AG04449 (cell line): ENCODE measurements at places on chromosomes 1 and 21.

DNA sequence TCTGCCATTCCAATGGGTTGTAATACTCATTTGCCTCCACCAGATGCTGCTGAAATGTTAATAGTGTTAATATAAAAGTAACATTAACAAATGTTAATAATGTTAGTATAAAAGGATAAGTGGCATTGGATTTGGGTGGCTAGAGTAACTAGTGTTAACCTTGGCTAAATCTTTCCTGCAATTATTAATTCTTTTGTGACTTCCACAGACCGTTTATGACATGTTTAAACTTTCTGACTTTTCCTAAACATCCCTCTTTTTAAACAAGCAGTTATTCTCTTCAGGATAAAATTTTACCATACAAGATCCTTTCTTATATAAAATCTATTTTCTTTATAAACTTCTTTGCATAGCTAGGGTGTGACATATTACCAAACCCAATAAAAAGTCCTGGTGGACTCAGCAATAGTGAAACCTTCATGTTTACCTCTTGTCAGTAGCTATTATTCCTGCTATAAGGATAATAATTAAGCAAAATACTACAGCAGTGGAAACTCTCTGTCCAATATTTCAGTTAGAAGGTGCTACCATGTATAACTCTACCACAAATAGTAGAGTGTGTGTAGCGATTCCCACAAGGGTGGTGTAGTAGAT lies 41.5 kb downstream of the CCDC30 start:
- no peak for DNase-seq

GRCh38 chr1:66288048-66288447 lies 245.9 kb upstream of the SGIP1 start:
- no peak for DNase-seq

- DNase-seq = no peak
These were observed 41.6 kb upstream of the USP1 start for GRCh38 chr1:62395291-62395690.

DNA sequence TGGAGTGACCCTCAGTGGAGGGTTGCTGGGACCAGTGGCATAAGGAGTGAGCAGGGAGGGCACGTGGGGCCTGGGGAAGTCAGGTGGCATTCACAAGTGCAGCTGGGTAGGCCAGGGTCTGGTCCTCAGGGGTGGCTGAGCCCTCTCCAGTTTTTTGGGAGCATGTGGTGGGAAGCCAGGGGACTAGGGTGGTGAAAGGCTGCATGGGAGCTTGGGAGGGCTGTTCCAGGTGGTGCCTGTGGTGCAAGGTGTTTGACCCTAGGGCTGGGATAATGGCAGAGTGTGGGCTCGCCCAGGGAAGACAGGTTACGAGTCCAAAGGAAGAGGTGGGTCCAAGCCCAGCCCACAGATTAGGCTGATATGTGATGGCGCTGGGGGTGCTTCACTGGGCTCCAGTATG lies 30.5 kb downstream of the MAN1C1 start:
- DNase-seq = no peak

DNA sequence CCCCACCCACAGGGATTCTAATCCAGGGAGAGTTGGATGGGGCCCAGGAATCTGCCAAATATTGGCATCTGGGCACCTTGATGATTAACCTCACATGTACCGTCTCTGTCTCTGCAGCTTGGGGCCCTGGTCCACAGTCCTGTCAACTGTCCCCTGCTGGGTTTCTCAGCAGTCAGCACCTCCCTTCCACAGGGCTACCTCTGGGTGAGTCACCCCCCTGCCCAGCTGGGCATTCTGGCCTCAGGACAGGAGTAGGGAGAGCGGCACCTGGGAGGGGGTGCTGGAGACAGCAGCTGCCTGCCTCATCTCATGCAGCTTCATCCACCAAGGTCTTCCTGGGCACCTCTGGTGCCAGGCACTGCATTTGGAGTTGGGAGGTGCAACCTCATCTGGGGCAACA lies 100.6 kb upstream of the ACTL8 start:
- DNase-seq = no peak

DNA sequence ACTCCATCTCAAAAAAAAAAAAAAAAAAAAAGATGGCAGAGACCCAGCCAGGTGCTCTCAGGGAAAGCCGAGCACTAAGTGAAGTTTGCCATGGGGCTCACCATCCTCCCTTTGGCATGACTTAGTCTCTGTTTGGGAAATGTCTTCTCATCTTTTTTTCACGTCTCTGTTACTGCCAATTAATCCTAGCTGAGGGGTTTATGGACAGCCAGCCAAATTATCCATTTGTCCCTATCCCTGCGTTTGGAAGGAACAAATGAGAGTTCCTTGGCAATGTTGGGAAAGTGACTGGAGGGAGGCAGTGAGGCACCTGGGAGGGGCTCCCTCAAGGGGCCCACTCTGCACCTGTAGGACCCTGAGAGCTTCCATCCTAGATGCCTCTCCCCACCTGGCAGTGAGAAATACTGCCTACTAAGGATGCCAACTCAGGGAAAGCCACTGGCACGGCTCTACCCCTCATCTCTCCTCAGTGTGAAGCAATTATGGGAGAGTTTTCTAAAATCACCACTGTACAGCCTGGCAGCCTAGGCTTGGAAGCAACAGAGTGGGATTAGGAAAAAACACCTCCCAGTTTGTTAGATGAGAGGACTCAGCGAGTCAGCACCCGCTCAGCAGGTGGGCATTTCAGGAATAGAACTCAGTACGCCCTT lies 19.8 kb upstream of the SLC2A7 start:
- DNase-seq = no peak

DNA sequence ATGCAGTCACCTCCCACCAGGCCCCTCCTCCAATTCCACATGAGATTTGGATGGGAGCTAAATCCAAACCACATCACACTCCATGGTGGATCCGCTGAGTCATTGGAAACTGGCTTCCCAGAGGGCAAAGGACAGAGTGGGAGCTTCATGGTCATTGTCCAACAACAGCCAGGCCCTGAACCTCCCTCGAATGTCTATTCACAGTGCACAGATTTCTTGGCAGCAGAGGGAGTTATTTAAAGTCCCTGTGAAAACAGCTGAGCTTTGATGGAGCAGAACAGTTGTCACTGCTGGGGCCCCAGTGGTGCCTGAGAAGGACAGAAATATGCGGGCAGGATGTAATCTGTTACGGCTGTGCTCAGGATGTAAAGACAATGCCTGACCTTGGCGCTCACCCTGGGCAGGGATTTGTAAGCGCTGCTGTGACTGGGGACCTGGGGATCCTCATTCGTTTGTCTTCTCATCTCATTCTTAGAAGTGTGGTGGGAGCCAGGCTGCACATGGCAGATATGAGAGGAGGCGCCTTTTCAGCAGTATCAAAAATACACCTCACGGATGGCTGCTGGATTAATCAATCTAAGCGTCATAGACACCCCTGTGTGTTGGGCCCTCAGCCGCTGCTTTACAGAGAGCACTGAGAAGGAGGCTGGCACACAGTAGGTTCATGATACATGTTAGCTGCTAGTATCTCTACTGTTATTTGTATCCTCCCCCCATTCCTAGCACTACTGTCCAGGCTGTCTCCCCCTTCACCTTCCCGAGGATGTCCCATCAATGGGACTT lies 439.4 kb downstream of the PTPRU start:
- DNase-seq = no peak

DNA sequence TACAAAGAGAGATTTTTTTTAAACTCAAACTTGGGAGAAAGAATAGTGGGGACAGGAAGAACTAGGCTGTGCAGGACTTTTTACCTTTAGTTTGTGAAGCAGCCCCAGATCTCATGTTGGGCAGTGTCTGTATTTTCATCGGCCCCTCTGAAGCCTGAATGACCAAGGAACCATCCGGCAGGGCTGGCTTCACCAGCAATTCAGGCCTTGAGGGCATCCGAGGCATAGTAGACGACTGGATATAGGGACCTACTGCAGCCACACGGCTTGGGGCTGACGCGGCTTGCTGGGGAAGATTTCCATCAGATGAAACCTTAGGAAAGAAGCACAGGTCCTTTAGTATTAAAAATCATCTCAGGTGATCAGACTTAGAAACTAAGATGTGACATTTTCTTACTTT lies 43.7 kb downstream of the TP53BP2 start:
- no peak for DNase-seq

DNA sequence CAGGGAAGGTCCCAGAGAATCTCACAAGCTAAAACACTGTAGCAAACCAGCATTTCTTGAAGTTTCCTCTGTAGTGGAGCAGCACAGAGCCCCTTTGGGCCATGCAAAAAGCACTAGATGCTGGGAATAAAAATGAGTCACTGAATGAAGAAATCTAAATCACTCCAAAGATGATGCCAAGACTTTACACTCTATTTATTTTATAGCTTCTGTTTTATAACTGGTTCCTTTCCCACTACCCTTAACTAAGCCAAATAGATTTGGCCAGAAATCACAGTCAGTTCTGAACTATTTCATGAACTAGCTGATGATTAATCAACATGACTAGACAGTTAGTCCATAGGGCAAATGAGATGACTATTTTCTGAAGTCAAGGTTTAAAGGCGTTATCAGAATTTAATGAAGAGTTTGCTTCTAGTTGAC lies 89.5 kb downstream of the SCMH1 start:
- DNase-seq = peak; percentile 84

- no peak for DNase-seq
These were observed 42.4 kb downstream of the PTPRC start for GRCh38 chr1:198681252-198681651.

GRCh38 chr21:34043333-34043732 lies 30.0 kb upstream of the MRPS6 start:
- no peak for DNase-seq

- no peak for DNase-seq
These were observed 549.9 kb downstream of the PTPRU start for GRCh38 chr1:29786195-29786594.

GRCh38 chr1:62608905-62609304 lies 11.6 kb downstream of the ANGPTL3 start:
- DNase-seq = no peak

- no peak for DNase-seq
These were observed 218.5 kb downstream of the DISC1 start for GRCh38 chr1:231844986-231845502.

DNA sequence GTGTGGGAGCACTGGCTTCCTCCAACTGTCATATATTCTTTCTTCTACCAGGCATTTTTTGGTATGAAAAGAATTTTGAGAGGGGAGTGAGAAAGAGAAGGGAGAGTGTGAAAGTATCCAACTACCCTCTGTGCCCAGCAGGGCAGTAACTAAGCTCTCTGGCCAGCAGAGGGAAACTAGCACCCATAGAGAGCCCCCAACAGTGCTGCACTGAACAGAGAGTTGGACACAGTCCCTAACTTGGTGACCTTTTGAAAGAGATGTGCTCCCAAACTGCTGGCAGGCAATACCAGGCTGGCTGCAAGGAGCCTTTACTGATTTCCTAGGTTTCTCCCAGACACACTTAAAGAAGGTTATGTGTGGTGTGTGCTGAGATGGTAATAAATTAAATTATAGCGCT lies 118.8 kb upstream of the PBX1 start:
- DNase-seq = no peak

- no peak for DNase-seq
These were observed 54.7 kb upstream of the CNN3 start for GRCh38 chr1:94981575-94981973.

DNA sequence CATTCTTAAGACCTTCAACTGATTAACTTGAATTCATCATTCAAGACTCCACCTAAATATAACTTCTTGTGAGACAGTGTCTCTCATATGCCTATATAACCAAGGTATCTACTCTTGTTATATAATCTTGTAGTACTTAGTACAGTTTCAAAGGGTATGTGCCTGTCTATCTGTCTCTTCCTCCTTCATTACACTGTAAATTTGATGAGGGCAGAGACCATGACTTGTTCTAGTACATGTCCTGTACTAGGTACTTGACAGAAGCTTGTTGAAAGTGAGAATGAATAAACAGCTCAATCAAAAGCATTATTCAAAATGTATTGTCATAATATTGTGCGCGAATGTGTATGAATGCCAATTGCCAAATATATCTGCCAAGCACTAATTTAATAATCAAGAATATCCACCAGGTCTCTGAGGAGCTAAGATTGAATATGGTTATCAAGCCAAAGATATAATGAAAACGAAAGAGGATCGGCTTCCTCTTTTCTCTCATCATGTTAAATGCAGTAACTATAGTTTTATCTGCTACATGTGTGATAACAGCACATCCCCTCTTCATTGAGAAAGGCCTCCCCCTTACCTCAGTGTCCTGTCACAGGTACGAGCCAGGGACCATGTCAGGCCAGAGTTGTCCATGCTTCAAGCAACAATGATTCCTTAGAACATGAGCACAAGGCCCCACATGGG lies 117.3 kb downstream of the UCHL5 start:
- no peak for DNase-seq

DNA sequence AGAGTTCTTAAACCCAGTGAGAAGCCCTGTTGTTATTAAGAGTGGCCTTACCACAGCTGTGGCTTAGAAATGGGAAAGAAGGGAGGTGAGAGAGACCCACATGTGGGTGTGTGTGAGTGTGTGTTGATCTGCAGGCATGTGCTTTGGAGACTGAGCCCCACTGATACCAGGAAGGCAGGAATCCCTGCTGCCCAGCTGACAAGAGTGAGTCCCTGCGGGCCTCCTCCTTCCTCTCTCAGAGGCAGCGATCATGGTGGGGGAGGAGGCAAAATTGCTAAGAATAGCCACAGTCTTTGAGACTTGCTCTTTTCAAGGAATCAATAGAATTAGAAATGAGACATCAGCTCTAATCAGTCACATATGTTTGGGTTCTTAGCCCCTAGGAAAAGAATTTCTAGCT lies 87.0 kb upstream of the WARS2 start:
- DNase-seq = no peak

DNA sequence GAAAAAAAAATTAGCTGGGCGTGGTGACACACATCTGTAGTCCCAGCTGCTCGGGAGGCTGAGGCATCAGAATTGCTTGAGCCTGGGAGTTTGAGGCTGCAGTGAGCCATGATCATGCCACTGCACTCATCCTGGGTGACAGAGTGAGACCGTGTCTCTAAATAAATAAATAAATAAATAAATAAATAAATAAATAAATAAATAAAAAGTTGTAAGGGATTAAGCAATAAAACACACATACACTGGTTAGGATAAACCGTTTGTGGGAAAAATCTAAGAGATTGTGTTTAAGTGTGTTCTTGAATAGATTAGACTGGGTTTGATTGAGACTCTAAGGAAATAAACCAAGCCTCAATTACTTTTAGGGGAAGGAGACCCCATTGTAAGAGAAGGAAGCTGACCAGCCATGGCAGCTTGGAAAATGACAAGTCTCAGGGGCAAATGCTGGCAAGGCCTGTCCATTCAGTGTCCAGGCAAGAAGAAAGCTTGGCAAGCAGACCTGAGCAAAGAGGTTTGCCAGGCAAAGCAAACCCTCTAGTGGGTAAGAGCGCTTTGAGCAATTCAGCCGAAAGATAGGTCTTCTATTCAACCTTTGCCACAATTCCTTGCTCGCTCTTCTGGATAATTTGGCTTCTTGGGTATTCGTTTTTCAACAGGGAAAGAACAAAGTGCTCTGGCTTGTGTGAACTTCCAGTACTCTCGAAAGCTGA lies 106.9 kb upstream of the SERBP1 start:
- no peak for DNase-seq

DNA sequence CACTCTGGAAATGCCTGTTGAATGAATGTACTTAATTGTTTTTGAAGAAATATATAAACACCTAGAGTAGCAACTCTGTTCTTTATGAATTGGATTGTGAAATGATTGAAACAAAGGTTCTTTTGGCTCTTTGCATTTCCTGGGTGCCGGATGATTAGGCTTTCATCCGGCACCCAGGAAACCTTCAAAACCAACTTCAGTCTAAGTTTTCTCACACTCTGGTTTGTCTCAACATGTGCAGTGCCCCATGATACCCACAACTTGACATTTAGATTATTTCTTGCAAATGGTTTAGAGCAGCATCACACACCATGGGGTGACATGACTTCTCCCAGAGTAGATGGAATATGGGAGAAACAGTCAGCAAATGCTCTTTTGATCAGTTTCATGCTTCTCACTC lies 354.9 kb downstream of the BARHL2 start:
- DNase-seq = no peak
